ELR (cell line): ENCODE measurements at places on chromosomes 4 and X.

GRCh38 chr4:38803833-38804653 is 548 bp downstream of the TLR1 start:
- DNase-seq = no peak

- DNase-seq = peak; percentile 66
Observed at GRCh38 chr4:166174717-166175490, 301.9 kb downstream of the TLL1 start.

DNA sequence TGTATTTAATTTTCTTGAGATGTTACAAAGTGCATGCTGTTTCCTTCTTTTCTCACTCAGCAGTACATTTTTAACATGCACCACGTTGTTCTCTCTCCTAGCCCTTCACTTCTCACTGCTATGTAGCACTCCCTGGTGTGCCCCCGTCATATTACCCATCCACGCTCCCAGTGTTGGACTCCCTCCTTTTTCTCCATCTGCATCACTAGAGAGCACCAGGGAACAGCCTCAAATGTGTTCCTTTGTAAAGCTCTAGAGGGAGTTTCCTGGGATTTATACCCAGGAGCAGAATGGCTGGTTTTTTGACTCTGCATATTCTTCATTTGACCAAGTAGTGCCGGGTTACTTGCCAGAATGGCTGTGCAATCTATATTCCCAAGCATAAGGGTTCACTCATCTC is 240.3 kb upstream of the ANXA3 start:
- no peak for DNase-seq

DNA sequence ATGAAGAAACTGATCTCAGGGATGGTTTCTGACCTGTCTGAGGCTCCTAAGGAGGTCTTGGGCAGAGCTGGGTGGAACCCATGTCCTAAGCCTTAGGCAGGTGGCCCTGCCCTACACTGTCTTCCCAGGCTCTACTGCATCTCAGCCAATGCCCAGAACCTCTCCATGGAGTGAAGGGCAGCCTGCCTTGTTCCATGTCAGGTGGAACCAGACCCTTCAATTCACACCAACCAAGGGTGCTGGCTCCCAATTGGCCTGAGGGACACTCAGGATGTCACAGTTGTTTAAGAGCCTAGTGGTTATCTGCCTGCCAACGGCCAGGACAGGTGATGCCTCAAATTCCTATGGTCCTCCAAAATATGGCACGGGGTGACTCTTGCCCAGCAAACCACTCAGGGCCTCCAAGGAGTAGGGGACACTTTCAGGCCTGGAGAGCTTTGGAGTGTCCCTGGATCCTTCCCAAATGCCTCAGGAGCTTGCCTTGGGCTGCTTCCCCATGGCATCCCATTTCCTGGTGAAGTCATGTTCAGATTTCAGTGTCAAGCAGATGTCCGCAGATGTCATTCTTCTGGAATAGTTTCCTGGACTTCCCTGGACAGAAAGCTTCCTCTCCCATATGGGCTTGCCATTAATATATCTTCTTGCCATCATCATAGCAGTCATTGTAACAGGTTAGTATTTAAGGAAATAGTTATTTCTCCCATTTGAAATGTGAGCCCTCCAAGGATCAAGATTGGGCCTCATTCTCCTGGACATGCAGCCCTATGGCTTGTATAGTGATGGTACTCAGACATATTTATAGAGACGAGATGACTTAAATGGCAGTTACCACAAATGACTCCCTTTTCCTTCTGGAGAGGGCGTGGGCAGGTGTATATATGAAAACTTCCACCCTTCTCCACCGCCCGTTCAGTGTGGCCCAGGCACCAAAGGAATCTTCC is 67.1 kb downstream of the MED28 start:
- no peak for DNase-seq

DNA sequence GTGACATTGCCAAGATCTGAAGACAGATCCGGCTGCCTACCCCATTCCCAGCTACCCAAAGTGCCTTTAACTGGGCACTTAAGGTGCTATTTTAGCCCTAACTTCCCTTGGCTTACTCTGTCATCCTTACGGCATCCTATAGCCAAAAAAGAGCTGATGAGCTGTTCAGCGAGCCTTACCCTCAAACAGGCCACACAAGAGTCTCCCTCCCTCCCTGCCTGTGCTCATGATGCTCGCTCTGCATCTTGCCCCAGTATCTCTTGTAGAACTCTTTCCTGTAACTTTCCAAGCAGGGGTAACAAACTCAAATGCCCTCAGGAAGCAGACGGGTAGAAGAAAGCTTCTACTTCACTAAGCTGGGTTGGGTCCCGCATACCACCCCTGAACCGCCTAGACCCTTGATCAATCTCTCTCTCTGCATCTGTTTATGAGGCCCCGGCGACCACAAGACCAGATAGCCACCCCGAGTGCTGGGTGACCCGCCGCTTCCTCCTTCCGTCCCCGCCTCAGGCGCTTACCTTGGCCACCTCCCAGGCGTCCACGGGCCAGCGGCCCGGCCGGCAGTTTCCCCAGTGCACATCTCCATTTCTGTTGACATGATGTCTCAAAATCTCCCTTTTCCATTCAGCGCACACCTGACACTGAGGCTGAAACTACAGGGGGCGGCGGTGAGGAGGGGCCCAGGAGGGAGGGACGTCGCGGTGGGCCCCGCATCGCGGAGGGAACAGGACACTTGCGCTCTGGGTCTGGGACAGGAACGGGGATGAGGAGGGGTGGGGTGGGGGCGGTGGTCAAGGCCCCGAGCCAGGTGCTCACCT is 663 bp downstream of the CXorf38 start:
- peak; percentile 49 for DNase-seq

- DNase-seq = no peak
Observed at GRCh38 chrX:36849407-36849806, 158.8 kb upstream of the FAM47C start.

DNA sequence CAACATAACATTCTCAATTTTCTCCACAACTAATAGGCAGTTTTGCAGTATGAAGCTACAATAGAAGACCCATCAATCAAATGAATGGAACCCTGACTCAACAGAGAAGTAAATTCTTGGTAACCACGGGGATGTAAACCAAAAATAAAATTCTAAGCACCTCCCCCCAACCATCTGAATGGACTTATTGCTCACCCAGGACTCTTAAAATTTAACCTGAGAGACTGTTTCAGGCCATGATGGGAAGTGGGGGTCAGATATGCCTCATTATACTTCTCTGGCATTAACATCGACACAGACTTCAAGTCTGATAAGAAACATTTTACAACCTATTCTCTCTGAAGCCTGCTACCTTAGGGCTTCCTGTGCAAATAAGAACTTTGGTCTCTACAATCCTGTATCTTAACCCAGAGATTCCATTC is 620.9 kb downstream of the TLL1 start:
- peak; percentile 26 for DNase-seq

GRCh38 chr4:66911880-66912279 is 633.4 kb downstream of the CENPC start:
- peak; percentile 32 for DNase-seq

GRCh38 chr4:849478-850175 is 23.7 kb upstream of the CPLX1 start:
- no peak for DNase-seq

- DNase-seq = peak; percentile 83
Observed at GRCh38 chr4:128358231-128358912, 70.8 kb upstream of the PGRMC2 start.

DNA sequence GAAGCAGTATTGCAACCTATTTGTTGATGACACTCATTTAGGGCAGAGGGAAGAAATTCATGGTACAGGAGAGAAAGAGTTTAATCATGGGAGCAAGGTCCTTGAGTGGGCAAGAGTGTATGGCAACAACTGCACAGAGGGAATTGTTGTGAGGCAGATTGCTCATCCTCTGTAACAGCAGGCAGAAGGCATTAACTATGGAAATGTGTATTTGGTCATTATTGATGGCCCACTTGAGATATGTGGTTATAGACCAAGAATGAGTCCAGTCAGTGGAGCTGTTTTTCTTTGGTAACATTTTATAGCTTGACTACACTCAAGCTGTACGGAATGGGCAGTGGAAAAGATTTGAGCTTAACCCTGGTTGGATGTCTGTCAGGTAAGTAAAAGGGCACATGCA is 15.9 kb downstream of the PLRG1 start:
- DNase-seq = no peak

DNA sequence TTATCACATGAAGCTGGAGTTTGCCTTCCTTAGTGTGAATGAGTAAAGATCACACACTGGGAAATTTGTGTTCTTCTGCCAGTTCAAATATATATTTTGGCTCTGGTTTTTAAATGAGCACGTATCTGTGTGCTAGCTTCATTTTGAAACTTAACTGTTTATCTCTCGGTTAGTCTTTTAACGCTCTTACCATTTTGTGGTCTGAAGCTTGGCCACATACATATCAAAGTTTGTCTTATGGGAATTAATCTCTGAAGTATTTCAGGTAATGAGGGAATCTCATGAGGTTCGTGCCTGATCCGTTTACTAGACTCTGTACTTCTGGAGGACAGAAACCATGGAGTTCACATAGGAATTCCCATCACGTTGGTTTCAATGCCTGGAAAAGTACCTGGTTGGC is 13.8 kb downstream of the ATP10D start:
- no peak for DNase-seq
